ENCODE measurements at places on chromosomes 12 and 14. TPM values are rescaled to one million over a fixed set of nuclear protein-coding genes. Genes with fewer than 3 reads are reported as not detected.

Gene FAM181A
- not detected for total RNA-seq

Gene SOAT2
- total RNA-seq: not detected

Gene CHST11
- total RNA-seq: 14.5 TPM

Gene BIN2
- total RNA-seq: 1.0 TPM

Gene KRT80
- 10.2 TPM for total RNA-seq

Gene NEUROD4
- total RNA-seq: not detected

Gene FAM186B
- total RNA-seq: 0.78 TPM

Gene PDE3A
- 20.5 TPM for total RNA-seq

Gene ASCL1
- total RNA-seq: not detected

GRCh38 chr14:50215416-50215815, 16.0 kb downstream of the SOS2 start:
- no peak for DNase-seq

DNA sequence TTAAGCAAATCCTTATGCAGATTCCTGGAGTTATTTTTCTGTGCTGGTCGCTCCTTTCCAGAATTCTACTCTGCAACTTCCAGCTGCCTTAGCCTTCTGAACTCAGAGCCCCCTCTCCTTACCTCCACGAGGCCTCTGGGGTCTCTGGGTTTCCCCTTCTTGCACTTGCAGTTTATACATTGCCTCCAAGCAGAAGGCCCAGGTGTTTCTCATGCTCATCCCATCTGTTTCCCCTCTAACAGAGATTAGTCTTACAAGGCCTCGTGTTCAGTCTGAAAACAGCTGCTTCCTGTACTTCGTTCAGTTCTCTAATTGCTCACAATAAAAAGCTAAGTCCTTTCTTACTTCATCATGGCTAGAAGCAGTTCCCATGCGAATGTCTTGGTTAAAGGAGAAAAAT, 134.4 kb upstream of the FGD4 start:
- no peak for DNase-seq

DNA sequence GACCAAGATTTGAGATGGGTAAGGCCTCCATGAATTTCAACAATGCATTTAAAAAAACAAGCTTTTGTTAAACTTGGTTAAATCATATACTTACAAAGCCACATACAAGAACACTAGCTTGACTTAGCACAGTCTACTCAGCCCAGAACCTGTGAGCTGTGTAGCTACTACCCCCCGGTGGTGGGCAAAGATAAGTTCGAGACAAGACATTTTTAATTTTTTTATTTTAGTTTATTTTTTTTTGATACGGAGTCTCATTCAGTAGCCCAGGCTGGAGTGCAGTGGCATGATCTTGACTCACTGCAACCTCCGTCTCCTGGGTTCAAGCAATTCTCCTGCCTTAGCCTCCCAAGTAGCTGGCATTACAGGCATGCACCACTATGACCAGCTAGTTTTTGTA, 3.7 kb upstream of the NECAP1 start:
- DNase-seq: peak; percentile 43

DNA sequence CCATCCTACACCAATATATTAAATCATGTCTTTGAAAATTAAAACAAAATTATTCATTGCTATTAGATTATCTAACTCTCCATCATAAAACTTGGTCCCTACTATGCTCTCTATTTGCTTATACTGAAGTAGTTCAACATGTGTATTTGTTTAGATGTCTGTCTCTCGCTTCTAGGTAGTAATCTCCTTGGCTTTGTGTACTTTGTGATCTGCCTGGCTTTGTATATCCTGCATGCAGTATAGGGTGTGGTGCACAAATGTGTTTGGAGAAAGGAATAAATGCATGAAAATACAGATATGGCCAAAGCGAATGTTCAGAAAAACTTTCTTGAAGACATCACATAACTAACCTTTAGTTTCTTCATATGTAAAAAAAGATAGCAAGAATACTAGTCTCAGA, 246.6 kb upstream of the LRFN5 start:
- no peak for DNase-seq

- DNase-seq: no peak
Observed at GRCh38 chr14:72610096-72610830, 283.6 kb downstream of the DPF3 start.

- DNase-seq: no peak
Observed at GRCh38 chr12:123254853-123255446, 16.7 kb downstream of the CDK2AP1 start.

GRCh38 chr12:50051101-50051806, 6.1 kb upstream of the ASIC1 start:
- no peak for DNase-seq

DNA sequence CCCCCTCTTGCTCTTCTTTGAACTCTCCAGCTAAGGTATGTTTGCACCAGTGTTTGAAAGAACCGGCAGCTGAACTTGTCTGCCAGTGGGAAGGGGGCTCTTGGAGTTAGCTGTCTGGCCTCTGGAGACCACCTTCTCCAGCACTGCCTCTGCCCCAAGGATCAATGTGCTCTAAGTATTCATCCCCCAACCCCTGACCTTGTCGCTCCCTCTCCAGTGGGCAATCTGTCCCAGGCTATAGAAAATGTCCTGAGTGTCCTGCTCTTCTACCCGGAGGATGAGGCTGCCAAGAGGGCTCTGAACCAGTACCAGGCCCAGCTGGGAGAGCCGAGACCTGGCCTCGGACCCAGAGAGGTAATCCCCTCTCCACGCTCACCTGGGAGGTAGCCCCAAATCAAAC, 2.8 kb downstream of the P3H3 start:
- DNase-seq: no peak

DNA sequence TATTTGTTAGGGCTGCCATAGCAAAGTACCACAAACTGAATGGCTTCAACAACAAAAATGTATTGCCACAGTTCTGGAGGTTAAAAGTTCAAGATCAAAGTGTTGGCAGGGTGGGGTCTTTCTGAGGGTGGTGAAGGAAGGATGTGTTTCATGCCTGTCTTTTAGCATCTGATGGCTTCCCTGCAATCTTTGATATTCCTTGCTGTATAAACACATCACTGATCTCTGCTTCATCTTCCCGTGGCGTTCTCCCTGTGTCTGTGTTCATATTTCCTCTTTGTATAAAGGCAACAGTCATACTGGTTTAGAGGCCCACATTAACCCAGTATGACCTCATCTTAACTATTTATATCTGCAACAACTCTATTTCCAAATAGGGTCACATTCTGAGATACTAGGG, 167.5 kb downstream of the BTG1 start:
- DNase-seq: no peak

DNA sequence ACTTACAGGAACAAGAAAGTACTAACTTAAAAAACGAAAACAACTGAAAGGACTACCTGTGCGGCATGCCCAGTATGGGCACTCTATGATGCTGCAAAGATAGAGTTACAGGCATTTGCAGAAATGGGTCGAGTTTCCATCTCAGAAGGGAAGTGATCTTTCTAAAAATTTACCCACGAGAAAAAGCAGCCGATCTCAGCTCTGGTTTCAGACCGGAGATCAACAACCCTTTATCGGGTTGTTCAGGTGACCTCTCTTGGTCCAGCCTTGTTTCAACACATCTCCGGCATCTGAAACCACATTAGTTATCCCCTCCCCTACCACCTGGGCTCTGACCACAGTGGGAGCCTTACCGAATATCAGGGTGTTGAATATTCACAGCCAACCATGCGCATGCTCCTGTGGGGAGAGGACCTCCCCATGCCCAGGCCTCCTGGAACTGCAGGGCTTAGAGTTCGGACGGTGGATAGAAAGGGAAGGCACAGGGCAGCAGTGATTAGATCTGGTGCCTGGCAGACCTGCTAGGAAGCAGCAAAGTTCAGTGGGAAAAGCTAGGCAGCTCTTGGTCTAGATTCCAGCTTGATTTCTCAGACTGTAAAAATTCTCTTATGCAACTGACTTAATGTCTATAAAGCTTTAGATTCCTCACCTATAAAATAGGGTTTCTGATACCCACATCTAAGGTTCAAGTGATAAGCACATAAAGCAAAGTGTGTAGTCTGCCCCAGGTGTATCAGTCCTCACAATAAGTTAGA, 906.0 kb downstream of the VRK1 start:
- no peak for DNase-seq

DNA sequence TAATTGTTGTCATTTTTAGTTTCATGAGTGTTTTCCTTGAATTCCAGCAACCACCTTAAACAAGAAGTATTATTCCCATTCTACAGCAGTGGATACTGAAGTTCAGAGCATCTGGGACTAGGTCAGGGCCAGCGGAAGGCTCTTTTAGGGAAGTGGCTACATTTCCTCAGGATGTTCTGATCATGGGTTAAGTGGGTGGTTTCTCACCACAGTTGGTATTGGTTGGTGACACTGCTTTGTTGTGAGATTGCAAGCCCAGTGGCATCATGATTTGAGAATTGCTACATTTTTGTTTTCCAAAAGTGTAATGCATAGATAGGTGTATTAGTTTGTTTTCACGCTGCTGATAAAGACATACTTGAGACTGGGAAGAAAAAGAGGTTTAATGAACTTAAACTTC, 47.1 kb downstream of the SYNE2 start:
- DNase-seq: no peak

DNA sequence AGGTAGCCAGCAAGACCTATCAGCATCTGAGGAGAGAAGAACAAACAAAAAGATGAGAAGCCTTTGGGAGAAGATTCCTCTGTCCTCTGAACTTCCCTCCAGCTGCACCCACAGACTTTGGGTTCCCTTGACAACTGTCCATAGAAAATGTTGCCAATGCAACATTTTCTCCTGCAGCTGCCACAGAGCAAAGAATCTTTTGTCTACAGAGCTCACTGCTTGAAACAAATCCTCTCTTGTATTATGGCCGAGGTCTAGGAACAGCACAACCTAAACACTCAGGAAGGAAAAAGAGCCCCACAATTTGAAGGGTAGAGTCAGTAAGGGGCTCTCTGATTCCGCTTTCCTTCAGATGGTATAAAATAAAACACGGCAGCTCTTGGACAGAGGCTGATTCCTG, 14.3 kb downstream of the POMT2 start:
- DNase-seq: no peak

- no peak for DNase-seq
Observed at GRCh38 chr12:42281278-42281677, 43.2 kb upstream of the YAF2 start.

DNA sequence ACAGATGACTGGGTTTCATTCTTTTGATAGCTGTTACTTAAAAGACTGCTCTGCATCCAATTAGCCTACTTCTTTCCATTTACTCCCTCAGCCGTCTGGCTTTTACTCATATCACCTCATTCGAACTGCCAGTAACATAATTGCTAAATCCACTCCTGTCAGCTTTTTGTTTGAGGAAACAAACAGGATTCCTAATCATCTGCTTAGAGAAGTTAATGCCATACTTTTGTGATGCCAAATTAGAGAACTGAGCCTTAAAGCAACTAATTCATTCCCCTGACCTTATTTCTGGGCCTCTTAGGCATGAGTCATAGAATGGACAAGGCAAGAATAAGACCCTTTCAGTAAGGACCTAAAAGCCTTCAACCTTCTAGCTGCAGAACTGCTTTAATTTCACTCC, 2.9 kb downstream of the OXA1L start:
- DNase-seq: no peak

DNA sequence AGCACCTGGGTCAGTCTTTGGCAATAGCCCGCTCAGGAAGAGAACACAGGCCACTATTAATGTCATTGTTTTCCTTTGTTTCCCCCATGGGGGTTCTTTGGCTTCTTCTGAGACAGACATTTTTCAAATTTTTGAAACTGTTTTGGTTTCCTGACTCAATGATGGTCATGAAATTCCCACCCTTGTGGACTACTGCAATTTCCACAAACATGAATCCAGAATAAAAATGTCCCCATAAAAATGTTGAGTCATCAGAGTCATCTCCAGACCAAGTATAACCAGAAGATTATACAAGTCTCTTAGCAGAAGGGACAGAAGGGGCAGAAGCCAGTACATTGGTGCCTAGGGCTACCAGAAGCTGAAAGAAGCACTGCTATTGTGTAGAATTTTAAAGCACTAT, 29.1 kb downstream of the SLCO1A2 start:
- no peak for DNase-seq

- no peak for DNase-seq
Observed at GRCh38 chr14:76376878-76377734, 1.2 kb downstream of the ESRRB start.

- DNase-seq: peak; percentile 19
Observed at GRCh38 chr14:56087671-56088471, 30.3 kb upstream of the PELI2 start.

DNA sequence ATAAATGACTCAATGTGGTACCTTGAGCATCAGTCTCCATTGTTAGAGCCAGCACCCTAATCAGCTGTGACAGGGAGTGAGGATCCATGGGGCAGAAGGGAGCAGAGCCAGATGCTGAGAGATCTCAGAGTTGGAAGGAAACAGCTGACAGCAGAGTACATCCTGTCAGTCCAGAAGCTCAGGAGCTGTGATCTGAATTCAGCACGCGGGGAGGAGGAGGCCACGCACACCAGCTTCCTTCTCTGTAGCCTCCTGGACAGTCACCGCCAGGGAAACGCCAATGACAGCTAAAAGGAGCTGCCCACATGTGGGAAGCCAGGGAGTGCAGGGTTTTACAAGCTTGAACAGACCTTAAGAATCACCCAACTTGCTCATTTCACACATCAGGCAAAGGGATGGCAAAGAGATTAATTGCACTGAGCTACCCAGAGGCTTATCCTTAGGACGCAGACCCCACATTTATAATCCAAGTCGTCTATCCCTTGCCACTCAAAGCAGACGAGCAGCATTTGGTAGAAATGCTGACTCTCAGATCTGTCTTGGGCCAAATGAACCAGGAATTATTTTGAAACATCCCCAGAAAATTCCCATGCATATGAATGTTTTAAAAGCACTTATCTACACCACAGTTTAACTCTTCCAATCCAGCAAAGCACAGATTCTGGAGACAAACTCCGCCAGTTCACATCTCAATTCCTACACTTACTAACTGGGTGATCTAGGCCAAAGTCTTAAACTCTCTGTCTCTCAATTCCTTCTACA, 322.6 kb upstream of the TMTC1 start:
- DNase-seq: no peak

DNA sequence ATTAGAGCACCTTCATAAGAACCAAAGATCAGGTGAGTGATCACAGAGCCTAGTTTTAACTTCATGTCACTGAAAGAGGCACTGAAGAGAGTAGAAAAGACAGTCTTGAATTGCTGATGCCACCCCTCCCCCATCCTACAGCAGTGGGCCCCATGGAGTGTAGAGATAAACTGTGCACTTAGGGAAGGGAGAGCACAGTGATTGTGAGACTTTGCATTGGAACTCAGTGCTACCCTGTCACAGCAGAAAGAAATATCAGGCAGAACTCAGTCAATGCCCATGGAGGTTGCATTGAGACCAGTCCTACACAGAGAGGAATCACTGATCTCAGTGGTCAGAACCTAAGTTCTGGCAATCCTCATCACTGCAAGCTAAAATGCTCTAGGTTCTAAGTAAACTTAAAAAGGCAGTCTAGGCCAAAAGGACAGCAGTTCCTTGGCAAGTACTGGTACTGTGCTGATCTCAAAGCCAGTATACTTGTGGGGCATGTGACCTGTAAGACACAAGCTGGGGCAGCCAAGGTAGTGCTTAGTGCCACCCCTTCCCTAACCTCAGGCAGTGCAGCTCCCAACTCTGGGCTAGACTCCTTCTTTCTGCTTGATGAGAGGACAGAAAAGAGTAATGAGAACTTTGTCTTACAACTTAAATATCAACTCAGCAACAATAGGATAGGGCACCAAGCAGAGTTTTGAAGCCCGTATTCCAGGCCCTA, 94.1 kb downstream of the FSCB start:
- no peak for DNase-seq

GRCh38 chr12:42884116-42884515, 294.6 kb upstream of the PRICKLE1 start:
- no peak for DNase-seq

GRCh38 chr12:34406996-34407300, 384.7 kb downstream of the ALG10 start:
- DNase-seq: peak; percentile 4
